ENCODE measurements at places on chromosomes 5 and 9.

- no peak for DNase-seq
Measured at GRCh38 chr5:14082973-14083372, 60.2 kb upstream of the TRIO start.

DNA sequence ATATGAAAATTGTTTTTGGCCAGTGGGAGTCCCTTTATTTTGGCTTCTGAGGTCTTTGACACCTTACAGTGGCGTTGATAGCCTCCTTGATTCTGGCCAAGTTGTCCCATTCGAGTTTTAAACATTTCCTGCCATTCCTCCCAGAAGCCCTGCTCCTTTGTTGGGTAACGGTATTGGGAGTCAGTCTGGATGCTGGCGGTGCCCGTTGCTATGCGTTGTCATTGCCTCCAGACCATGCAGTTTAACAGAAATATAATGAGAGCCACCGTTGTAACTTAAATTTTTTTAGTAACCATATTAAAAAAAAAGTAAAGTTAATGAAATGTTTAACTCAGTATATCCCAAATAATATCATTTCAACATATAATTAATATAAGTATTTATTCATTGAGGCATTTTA is 35.0 kb downstream of the GALNT12 start:
- no peak for DNase-seq

DNA sequence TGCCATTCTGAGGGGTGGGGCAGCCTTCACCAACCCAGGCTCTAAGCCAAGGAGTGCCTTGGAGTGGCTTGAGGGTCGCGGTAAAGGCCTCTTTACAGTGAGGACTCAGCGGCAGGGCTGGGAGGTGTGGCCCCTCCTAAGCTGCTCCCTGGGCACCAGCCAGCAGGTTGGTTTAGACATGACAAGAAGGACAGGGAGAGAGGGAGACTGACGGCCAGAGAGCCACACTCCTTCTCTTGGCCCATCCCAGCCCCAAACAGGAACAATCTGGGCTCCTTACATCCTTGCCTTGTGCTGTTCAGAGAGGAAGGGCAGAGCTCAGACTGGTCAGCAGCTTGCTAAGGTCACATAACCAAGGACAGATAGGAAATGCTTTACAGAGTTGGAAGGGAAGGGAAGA is 94.5 kb downstream of the LMX1B start:
- DNase-seq, result no peak

- no peak for DNase-seq
Measured at GRCh38 chr5:124110942-124111341, 599.0 kb downstream of the CSNK1G3 start.

- no peak for DNase-seq
Measured at GRCh38 chr9:89740722-89741121, 135.9 kb downstream of the GADD45G start.

DNA sequence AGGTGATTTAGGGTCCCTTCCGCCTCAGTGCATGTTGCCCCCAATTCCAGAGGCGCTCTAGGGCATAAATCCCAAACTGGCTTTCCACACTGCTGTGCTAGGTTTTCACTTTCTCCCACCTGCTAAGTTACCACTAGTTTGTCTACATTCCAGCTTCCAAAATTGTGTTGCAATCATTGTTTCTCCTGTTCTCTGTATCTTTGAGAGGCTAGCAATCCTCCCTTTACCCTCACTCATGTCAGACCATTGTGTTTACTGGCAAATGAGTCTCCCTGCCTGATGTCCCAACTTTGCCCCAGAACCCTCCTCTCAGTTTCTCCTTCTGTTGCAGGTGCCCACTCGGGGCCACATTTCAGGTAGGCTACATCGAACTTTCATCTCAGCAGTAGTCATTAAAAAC is 221.3 kb downstream of the PDZD2 start:
- DNase-seq, result no peak

DNA sequence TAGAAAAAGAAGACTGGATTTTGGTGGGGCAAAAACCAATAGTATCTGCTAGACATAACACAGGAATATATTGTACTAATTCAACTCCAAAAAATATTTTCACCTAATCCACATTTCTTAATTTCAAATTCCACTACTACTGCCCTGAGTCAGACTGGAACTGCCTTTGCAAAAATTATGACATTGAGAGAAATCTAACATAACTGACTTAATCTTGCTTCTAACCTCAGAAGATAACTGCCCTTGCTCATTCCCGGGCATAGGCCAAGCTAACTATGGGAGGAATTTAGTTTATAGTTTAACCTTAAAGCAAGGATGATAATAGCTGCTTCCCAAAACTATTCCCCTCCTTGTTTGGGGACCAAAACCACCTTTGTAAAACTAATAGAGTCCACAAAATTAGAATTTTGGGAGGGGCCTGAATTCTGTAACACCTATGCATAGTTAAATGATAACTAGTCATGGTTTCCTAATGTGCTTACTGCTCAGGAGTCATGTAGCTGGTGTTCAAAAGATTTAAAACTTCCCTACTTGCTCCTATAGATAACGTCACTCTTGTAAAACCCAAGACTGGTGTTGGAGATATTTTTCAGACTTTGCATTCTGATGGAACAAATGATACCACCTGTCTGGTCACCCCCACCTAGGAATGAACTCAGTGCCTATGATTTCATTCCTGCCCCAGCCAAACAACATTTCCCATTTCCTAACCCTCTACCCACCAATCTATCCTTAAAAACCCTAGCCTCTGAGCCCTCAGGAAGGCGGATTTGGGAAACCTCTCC is 14.1 kb upstream of the TXN start:
- no peak for DNase-seq

DNA sequence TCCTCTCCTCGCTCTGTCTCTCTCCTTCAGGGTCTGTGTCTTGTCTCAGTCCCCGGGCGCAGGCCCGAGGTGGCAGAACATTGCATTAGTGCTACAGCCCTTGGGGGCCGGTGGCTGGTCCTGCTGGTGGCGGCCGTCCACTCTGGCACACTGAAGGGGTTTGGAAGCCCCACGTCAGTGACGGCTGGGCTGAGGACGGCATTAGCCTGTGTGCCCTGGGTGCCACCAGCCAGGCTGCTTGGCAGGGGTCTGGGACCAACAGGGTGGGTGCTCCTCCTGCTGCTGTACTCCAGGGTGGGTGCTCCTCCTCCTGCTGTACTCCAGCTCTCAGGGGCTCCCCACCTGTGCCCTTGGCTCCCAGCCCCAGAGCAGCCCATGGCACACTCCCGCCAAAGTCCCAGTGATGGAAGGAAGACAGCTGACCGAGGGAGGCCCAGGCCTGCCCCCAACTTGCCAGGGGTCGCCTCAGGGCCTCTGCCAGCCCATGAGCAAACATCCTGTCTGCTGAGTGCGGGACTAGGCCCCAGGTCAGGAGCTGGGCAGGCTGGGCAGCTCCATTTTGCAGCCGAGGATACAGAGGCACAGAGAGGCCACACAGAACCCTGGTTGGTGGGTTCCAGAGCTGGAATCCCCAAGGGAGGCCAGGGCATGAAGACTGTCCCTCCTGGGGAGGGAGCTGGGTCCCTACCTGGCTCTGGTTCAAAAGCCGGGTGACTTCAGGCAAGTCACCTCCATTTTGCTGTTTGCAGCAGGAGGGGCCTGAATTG is 27.3 kb downstream of the SARDH start:
- no peak for DNase-seq

GRCh38 chr9:21660976-21661375 is 141.5 kb upstream of the MTAP start:
- DNase-seq, result no peak

- no peak for DNase-seq
Measured at GRCh38 chr9:87991151-87991870, 17.0 kb upstream of the CDK20 start.

DNA sequence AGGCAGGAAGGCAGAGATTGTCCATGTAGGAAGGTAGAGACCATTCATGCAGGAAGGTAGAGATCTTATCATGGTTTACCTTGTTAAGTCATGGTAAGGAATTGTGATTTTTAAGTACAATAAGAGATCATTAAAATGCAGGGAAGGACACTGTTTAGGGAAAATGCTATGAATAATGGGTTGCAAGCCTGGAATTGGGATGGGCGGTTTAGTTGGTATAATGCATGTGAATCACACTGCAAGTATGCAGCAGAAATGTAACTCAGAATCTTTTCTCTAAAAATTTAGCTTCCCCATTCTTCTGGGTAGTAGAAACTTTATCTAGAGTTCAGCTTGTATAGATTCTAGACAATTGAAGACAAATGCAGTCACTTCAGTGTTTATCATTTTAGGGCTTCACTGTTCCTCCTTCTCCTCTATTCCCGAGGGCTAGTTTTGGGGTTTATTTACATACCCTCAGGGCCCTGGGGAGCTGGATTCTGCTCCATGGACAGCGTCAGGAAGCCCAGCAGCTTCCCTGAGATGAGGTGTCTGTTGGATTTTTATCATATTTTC is 212.0 kb downstream of the SREK1 start:
- DNase-seq, result no peak

- DNase-seq, result no peak
Measured at GRCh38 chr5:179312557-179313235, 32.6 kb downstream of the ADAMTS2 start.

DNA sequence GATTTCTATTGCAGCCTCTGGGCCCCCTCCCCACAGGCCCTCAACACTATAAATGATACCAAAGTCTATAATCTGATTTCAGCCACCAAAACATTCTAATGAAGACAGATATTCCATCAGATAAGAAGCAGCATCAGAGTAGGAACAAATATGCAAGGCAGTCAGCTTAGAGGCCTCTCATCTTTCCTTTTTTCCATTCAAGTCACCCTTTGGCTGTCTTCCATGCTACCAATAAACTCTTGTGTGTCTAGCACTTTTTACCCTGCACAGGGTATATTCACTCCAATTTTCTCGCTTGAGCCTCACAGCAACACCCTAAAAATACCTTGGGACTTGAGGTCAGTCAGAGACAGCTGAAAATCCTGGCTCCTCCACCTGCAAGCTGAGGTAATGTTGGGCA is 193.7 kb downstream of the BRINP1 start:
- no peak for DNase-seq

- DNase-seq, result no peak
Measured at GRCh38 chr5:1888541-1889251, 6.0 kb upstream of the IRX4 start.

GRCh38 chr5:35476036-35476435 is 141.6 kb upstream of the SPEF2 start:
- no peak for DNase-seq

DNA sequence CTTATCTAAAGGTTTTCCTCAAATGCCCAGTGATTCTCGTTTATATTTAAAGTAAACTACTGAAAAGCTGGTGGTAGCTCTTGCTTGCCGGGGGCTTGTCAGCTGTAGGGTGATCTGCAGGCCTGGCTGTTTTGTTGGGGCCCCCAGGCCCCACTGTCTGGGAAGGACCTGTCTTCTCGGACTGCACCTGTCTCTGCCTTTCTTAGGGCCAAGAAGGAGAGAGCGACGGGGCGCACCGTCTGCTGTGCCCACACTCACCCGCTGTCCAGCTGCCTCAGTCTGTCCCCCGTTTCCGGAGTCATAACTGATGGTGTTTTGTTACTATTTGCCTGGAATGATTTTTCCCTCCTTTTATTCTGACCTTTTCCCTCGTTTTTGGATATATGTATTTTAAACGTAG is 94.1 kb upstream of the CACNA1B start:
- DNase-seq, result no peak

DNA sequence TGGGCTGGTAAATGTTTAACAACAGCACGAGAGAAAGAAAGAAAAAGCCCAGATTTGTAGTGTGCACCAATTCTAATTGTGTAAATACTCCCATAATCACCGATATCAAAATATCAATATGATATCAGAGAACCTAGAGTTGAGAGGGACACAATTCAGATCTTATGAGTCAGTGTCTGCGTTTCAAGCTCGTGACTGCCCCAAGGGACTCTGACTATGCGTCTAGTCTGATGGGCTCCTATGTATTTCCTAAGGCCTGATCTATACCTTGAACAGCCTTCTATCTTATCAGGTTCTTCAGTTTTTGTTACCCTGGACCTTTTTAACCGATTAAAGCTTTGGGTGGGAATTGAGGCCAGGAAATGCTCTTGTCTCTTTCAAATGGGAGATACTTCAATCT is 243.0 kb upstream of the SLC24A2 start:
- no peak for DNase-seq

DNA sequence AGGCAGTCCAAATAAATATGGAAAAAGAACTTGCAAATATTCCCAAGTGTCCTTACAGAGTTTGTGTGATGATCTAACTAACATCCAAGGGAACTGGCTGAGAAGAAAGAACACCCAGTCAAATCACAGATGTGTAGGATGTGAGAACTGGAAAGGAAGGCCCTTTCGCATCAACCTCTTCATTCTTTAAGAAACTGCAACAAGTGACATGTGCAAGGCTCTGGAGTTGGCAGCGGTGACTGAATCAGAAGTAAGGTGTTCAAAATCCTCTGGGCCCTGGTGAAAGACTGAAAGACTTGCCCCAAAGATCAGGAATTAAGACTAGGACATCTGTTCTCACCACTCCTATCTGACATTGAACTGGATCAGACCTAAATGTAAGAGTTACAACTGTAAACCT is 88.7 kb downstream of the RAPGEF1 start:
- no peak for DNase-seq

- no peak for DNase-seq
Measured at GRCh38 chr9:121998513-121999049, 94.5 kb downstream of the TTLL11 start.

- DNase-seq, result no peak
Measured at GRCh38 chr5:151081431-151082281, 822 bp upstream of the TNIP1 start.

DNA sequence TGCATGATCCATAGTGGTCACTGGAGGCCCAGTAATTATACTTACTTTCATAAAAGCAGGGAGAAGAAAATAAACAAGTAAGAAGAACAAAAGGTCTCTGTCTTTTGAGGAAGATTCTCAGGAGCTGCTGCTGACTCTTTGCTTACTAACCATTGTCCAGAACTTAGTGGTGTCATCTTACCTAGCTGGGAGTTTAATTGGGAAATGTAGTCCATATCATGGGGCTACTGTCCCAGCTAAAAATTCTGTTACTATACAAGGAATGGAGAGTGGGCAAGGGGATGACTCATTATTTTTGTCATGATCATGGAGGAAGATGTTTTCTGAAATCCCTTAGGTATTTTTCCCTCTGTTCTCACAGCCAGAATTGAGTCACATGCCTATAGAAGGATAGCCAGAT is 639.3 kb downstream of the MTRR start:
- no peak for DNase-seq

DNA sequence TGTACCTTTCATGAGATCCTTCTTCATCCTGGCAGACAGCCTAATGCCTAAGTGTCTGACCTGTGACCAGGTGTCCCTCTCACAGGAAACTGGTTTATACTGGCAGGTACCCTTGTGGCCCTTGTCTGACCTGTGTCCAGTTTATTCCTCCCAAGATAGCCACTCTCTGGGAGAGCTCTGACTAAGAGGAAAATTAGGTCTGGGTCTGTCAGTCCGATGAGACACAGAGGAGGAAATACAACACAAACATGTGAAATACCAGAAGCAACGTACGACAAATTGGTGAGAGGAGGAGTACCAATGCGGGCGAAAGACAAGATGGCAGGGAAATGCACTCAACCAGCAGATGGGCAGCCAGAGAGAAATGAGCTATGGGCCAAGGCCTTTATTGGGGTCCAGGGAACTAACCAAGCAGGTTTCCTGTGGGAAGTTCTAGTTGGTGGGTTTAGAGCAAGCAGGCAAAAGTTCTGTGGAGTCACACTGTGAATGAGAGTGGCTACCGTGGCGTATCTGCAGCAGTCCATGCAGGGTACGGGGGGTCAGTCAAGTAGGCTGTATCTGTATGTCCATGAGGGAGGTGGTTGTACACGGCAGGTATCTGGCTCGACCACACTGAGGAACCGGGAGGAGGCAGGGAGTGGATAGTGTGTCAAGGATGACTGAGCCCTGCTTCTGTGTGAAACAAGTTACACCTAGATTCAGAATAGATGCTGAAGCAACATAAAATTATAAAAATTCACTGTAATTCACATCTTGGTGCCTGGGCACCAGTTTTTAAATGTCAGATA is 109.0 kb downstream of the MLLT3 start:
- DNase-seq, result no peak

- DNase-seq, result no peak
Measured at GRCh38 chr5:170206216-170206615, 26.6 kb upstream of the C5orf58 start.

Data from heart left ventricle (tissue), 16 donors.